ENCODE measurements at places on chromosomes 5 and 9. TPM values are rescaled to one million over a fixed set of nuclear protein-coding genes. Genes with fewer than 3 reads are reported as not detected.

CLPTM1L gene
- total RNA-seq, result 42.6 TPM

ASPN gene
- 30.3 TPM for total RNA-seq

PCDHGA6 gene
- 11.5 TPM for total RNA-seq

SAXO1 gene
- 0.05 TPM for total RNA-seq

HCN1 gene
- not detected for total RNA-seq
